Regular cardiac myocyte (primary cell): ENCODE measurements at places on chromosomes 6 and 20. TPM values are rescaled to one million over a fixed set of nuclear protein-coding genes. Genes with fewer than 3 reads are reported as not detected.

RAD21L1 gene
- 0.19 TPM in 1 of 2 replicates, not detected in the other for total RNA-seq

SOBP gene
- 4.6 and 11.6 TPM in 2 replicates for total RNA-seq

CABLES2 gene
- 0.28 and 0.96 TPM in 2 replicates for total RNA-seq

RBBP8NL gene
- not detected in 2 replicates for total RNA-seq

RNF144B gene
- total RNA-seq = 1.7 and 5.9 TPM in 2 replicates

ANGPT4 gene
- total RNA-seq = under 0.01 TPM in 1 of 2 replicates, not detected in the other

SSTR4 gene
- total RNA-seq = not detected in 2 replicates

SAMD10 gene
- 0.38 and 0.56 TPM in 2 replicates for total RNA-seq

SLC13A3 gene
- 0.38 and 2.3 TPM in 2 replicates for total RNA-seq

PPT2 gene
- total RNA-seq = 10.2 and 49.3 TPM in 2 replicates

JAG1 gene
- 101 and 117 TPM in 2 replicates for total RNA-seq

CDKAL1 gene
- 16.6 and 19.4 TPM in 2 replicates for total RNA-seq

BTN3A1 gene
- 32.6 and 53.8 TPM in 2 replicates for total RNA-seq

AARS2 gene
- 15.8 and 19.7 TPM in 2 replicates for total RNA-seq

TP53TG5 gene
- total RNA-seq = under 0.01 TPM in 1 of 2 replicates, not detected in the other

CPNE5 gene
- under 0.01 TPM in 1 of 2 replicates, not detected in the other for total RNA-seq
